ENCODE measurements at places on chromosomes 5 and 9. TPM values are rescaled to one million over a fixed set of nuclear protein-coding genes. Genes with fewer than 3 reads are reported as not detected.

DNA sequence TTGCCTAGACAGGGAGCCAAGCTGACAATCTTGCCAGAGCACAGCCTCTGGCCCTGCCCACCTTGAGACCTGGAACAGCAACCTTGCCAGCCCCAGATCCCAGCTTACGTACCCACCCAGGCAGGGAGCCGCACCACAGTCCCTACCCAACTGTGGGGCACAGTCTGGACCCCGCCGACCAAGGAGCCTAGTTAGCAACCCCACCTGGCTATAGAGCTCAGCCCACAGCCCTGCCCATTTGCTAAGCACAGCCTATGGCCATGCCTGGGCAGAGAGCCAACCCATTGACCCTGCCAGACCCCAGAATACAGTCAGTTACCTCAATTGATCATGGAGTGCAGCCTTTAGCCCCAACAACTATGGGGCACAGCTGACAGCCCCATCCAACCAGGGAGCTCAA lies 97.9 kb upstream of the SH3GL2 start:
- no peak for DNase-seq

DNA sequence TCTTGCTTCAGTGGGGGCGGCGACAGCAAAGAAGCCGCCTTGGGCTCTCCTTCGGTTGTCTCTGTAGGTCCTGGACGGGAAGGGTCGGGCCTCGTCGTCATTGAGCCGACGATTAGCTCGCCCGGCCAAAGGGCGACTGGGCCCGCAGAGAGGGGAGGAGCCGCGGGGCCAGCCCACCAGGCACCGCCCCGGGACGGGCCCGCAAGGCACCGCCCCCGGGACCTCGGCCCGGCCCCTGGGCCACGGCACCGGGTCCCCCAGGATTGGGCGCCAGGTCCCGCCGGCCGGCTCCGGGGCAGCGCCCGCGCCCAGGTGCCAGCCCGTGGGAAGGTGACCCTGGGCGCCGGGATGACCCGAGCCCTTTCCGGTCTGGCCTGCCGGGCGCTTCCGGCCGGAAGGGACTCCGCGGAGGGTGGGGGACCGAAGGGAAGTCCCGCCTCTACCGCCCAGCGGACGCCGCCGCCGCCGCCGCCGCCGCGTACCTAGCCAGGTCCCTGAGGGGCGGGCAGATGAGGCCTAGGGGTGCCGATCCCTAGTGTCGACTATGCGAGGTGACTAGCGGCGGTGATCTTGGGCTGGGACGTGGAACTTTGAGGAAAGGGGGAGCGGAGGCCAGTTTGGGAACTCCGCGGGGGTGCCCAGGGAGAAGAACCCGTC lies at the start of the genes GBA2 and RGP1:
GBA2 (minus strand) TSS at position 371 of the 657 bp plus-strand sequence. CDS start 524 bp downstream, outside the sequence.
RGP1 (plus strand) TSS at position 430 of the 657 bp plus-strand sequence. CDS start 469 bp downstream, outside the sequence.
- DNase-seq = peak; percentile 94

GRCh38 chr5:36703245-36703860 lies 96.9 kb downstream of the SLC1A3 start:
- peak; percentile 26 for DNase-seq

GRCh38 chr9:35562895-35563780 lies 41.9 kb upstream of the TESK1 start:
- DNase-seq = peak; percentile 69

DNA sequence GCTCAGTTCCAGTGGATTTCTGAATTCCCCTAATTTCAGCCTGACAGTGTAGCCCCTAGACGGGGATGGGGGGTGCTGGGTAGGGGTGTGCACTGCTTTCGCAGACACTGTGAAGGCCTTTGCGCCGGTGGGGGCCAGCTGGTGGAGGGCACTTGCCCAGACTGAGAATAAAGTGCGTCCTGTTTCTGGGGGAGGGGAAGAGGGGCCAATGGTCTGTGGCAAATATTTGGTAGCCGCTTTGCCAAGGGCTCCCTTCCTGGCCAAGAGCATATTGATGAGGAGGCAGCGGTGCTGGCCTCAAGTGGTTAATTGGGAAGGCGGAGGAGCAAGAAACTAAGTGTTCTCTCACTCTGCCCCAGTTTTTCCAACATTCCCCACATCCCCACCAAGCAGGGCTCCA lies 1.4 kb downstream of the CXCL14 start:
- no peak for DNase-seq

GRCh38 chr5:95304711-95305110 lies 19.8 kb upstream of the MCTP1 start:
- DNase-seq = no peak

GRCh38 chr5:54120473-54120872 lies 189.9 kb downstream of the ARL15 start:
- no peak for DNase-seq

DNA sequence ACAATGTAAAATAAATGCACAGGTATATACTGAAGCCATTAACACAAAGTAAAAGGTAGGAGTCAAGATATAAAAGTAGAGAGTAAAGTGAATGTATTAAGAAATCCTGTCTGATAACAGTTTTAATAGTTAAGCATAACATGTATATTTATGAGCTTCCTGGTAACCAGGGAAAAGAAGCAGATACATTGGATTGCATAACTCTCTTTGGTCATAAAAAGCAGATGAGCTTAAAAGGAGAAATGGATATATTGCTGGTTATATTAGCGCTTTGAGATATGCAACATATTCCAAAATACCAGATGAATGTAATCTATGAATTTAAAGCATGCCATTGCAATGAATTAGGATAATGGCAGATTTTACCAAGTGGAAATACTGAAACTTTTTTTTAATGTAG lies 6.2 kb upstream of the TNFSF8 start:
- no peak for DNase-seq

DNA sequence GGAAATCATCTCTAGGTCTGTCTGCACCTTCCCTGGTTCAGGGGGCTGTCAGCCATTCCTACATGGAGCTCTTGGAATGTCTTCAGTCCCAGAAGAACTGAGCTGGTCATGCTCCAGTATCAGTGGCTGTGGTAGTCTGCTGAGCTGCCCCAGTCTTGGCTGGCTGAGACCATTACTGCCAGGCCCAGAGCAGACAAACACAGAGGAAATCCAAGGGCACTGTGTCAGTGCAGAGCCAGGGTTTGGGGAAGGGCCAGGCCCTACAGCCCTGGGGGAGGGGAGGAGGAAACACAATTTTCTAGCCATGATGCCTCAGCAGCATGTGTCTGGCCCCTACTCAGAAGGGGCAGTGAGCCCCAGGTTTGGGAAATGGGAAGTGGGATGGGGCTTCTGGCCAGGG lies 58.4 kb downstream of the ARHGEF37 start:
- no peak for DNase-seq

- DNase-seq = no peak
Measured at GRCh38 chr9:22657713-22658112, 211.1 kb downstream of the DMRTA1 start.

DNA sequence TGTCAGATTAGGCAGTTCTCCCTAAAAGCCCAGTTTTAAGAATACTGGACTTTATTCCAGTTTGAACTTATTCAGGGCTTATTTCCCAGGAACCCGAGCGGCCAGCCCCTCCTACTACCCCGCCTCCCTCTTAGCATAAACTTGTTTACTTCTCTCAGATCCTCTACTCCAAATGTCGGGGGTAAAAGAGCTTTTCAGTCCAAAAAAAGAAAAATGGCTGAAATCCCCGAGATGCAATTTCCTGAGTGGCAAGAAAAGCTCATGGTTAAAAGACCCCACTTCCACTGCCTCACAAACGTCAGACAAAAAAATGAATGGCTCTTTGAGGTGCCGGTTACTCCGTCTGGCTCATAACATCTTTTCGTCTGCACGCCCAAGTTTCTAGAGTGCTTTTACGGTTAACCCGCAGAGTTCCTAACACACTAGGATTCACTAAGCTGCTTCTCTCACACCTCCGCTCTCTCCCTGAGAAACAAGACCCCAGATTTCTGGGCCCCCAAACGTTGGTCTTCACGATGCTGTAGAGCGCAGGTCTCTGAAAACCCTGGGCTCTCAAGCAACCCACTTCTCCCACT lies 402 bp downstream of the BRD8 start:
- DNase-seq = peak; percentile 20

- DNase-seq = no peak
Measured at GRCh38 chr9:11023201-11023600, 410.4 kb upstream of the PTPRD start.

GRCh38 chr9:15205632-15206420 lies 101.2 kb downstream of the TTC39B start:
- no peak for DNase-seq

- DNase-seq = no peak
Measured at GRCh38 chr5:106656821-106657220, 1013.9 kb downstream of the EFNA5 start.

DNA sequence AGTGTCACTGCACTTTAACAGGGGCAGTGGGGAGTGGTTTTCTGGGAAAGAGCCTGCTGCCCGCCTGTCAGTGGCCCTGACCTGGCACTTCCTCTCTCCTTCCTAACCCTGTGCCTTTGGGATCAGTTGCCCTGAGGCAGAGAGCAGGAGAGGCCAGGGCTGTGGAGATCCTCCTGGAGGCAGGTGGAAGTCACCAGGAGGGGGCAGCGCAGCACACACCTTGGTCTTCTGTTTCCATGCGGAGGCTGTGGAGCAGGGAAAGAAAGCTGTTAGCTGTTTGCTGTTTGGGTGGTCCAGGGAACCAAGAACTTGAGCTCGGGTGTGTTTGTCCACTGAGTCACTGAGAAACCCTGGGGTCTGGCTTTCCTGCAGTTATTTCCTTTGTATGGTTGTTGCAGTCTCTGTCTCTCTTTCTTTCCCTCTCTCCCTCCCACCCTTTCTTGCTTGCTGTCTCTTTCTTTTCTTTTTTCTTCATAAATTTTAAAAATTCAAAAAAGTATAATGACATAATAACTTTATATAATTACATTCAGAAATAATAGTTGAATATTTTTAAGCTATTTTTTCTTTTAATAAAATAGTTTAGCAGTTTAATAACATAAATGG lies 28.1 kb downstream of the NTRK2 start:
- peak; percentile 47 for DNase-seq

- no peak for DNase-seq
Measured at GRCh38 chr9:13001989-13002580, 227.3 kb downstream of the LURAP1L start.

GRCh38 chr5:125129151-125129806 lies 382.8 kb upstream of the ZNF608 start:
- DNase-seq = no peak

DNA sequence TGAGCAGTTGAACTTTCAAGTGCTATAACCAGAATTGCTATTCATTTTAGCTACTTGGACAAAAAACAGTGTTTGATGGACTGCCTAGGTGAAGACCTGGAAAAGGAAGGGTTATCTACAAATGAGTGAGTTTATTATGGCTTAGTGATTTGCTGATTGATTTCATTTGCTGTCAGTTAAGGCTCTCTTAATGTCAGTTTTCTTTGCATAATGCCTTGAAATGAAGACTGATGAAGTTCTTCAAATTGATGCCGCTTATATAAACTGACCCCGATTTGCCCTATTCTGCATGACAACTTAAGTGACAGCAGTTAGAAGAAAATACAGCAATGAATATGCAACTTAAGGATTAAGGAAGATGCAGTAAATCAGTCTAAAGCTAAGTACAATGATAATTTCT lies 332.6 kb downstream of the CCDC171 start:
- no peak for DNase-seq

GRCh38 chr9:113998525-113999255 lies 79.4 kb downstream of the AMBP start:
- DNase-seq = peak; percentile 10

DNA sequence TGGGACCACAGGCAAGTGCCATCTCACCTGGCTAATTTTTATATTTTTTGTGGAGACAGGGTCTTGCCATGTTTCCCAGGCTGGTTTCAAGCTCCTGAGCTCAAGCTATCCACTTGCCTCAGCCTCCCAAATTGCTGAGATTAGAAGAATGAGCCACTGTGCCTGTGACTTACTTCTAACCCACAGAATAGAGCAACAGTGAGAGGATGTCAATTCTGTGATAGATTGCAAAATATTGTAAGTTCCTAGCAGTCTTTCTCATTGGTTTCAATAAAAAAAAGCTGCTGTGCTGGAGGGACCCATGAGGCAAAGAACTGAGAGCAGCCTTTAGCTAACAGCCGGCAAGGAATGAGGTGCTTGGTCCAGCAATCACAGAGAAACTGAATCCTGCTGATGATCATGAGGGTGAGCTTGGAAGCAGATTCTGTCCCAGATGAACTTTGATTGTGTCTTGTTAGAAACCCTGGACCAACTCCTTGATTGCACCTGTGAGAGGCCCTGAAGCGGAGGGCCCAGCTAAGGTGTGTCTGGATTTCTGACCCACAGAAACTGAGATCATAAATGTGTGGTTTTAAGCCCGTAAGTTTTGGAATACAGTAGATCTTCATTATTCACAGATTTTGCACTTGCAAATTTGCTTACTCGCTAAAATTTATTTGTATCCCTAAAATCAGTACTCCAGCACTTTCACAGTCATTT lies 149.7 kb downstream of the GCNT1 start:
- DNase-seq = no peak

DNA sequence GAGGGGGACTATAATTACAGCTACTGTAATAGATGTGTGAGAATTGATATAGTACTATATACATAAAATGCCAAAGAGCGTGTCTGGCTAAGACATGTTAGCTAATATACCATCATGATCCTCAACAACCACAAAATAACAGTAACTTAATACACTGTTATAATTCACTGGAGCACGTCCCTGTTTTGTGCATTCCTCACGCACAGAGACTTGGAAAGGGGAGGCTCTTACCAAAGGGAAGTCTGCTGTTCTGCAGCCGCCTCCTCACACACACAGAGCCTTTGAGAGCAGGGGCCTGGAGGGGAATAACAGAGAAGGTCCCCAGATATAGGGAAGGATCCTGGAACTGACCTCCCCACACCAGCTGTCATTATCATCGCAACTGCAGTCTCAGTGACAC lies 97.3 kb downstream of the ANKRD18A start:
- DNase-seq = no peak

GRCh38 chr9:16413509-16414016 lies 456.9 kb downstream of the BNC2 start:
- DNase-seq = no peak

DNA sequence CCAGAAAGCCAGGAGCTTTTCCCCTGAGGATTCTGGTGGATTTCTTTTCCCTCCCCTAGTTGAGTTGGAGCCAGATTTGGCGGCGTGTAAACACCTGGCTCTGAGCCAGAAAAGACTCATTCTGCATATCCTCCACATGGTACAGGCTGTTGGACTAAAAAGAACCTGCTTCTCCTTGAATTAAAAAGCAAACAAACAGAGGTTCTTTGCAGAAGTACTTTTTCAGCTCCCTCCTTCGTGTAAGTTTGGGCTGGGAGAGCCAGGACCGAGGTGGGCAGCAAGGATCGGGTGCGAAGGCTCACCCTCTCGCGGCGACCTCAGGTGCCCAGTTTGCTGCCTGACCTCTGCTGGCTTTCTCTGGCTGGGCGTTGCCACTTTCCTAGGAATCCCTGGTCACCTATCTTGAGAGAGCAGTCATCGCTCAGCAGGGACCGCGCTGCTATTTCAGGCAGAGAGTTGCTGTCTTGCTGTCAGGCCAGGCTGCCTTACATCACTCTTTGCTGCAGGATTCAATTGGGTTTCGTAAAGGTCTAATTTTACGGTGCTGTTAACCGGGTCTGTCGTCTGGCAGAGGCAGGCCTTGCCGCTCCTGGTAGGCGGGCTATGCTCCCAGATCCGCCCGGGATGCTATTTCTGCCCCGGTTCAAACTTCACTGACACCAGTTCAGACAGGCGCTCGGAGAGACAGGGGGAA lies 3.2 kb downstream of the PAPPA start:
- DNase-seq = peak; percentile 28

- no peak for DNase-seq
Measured at GRCh38 chr9:110951805-110952539, 86.3 kb downstream of the LPAR1 start.

PLPP7 gene
- 2.6 TPM for total RNA-seq

PCDHGA3 gene
- 3.2 TPM for total RNA-seq

NOXA1 gene
- total RNA-seq = 3.1 TPM

PROP1 gene
- not detected for total RNA-seq

CACFD1 gene
- total RNA-seq = 6.4 TPM

ABITRAM gene
- 16.7 TPM for total RNA-seq

PTGS1 gene
- 91.3 TPM for total RNA-seq

HK3 gene
- total RNA-seq = 1.7 TPM

HSDL2 gene
- total RNA-seq = 26.7 TPM

MAP1B gene
- total RNA-seq = 26.3 TPM

SLC12A2 gene
- total RNA-seq = 256 TPM

PCDHAC2 gene
- total RNA-seq = not detected
